NCI-H524 treated with DMSO at 0.1 percent for 48 hours (cell line): ENCODE measurements at places on chromosomes 1 and 21.

GRCh38 chr21:25298512-25299491 lies 308.5 kb downstream of the MRPL39 start:
- no peak for DNase-seq

DNA sequence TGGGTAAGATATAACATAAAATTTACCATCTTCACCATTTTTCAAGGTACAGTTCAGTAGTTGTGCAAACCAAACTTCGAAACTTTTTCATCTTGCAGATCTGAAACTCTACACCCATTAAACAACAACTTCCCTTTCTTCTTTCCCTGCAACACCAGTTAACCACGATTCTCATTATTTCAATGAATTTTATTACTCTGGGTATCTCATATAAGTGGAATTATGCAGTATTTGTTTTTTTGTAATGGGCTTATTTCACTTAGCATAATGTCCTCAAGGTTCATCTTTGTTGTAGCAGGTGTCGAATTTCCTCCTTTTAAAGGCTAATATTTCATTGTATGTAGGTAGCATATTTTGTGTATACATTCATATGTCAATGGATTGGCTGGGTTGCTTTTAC lies 146.1 kb downstream of the SPATA46 start:
- DNase-seq, result no peak

DNA sequence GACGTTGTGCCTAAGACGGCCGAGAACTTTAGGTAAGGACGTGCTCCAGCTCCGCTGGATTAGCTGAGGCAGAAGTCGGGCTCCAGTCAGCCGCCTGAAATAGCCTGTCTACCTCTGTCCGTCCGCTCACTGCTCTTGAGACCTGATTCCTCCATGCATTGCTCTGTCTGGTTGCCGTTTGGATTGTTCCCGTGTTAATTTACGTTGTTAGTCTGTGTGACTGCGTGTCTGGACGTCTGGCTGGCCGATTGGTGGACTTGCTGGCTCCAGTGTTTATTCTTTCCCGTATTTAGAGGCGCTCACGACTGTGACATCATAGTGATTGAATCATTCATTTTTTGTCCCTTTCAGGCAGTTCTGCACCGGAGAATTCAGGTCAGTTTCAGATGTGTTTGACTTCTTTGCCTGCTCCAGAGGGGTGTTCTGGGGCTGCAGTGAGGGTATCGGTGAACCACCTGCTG lies 684 bp downstream of the PPIH start:
- DNase-seq, result no peak

GRCh38 chr1:202274611-202275010 lies 67.1 kb downstream of the UBE2T start:
- DNase-seq, result no peak

GRCh38 chr1:97925151-97925550 lies 4.3 kb upstream of the DPYD start:
- DNase-seq, result peak; percentile 72

DNA sequence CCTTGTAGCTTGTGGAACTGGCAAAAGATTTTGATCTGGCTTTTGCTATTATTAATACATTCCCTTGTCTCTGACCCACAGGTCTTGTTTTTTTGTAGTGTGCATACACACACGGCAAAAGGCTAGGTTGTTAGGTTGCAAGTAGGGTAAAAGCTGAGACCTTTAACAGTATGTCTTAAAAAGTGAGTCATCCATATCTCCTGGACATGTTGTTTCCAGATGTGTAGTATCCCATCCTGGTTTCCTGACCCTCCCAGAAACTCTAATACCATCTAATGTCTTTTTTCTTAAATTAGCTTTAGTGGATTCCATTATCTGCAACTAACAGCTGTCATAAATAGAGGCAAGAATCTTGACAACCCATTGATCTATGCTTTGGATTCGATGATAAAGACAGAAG lies 14.7 kb downstream of the OVGP1 start:
- no peak for DNase-seq

DNA sequence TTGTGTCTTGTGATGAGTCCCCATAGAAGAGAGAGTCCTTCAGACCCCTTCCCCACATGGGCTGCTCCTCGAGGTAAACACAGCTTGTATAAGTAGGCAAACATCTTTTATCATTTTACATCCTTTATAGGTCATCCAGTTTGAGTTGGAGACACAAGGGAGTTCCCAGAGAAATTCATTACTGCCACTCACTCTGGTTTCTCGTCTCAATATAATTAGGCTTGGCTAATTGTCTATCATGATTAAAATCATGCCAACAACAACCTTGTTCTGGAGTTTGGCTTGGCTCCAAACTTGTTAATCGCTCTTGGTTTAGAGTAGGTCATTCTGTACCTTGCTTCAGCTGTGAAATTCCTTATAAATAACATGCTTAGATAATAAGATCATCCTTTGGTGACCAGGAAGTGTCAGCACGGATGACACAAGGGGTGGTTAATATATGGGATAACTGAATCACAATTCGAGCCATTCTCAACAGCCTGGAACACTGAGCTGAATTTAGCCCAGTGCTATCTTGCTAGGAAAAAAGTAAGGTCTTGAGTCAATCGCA lies 70.7 kb upstream of the DAB1 start:
- no peak for DNase-seq

- no peak for DNase-seq
Measured at GRCh38 chr1:7387053-7387927, 383.8 kb upstream of the VAMP3 start.

DNA sequence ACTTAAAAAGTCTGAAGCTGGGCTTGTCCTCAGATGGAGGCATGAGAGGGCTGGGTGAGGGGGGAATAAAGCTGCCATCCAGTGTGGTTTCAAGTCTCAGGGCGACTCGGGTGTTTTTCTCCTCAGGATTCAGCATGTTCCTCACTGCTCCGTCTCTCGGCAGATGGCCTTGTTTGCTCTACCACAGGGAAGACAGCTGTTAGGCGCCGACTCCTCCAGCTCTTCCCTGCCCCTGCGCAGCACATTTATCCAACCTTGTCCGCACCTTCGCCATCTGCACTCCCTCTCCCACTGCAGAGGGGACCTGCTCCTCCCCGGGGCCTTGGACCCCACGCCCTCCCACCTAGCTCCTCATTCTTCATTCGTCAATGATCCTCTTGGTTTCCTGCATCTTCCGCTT lies 16.6 kb upstream of the S100A11 start:
- DNase-seq, result peak; percentile 72

GRCh38 chr1:204975568-204976235 lies 67.3 kb upstream of the CNTN2 start:
- no peak for DNase-seq

- DNase-seq, result no peak
Measured at GRCh38 chr1:46931151-46931550, 10.1 kb downstream of the CYP4A11 start.

DNA sequence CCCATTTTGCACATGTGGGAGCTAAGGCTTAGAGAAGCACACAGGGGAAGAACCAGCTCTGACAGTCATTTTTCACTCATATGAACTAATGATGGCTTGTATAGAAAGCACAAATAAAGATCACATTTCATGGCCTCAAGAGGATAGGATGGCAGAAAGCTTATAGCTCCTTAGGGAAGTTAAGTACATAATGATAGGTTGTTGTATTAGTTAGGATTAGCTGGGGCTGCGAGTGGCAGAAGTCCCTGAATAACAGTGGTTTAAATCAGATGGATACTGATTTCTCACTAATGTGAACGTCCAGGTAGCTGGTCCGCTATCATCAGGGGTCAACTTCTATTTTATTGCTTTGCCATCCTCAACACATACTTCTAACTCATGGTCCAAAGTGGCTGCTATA lies 284.0 kb downstream of the RPS6KC1 start:
- peak; percentile 96 for DNase-seq

DNA sequence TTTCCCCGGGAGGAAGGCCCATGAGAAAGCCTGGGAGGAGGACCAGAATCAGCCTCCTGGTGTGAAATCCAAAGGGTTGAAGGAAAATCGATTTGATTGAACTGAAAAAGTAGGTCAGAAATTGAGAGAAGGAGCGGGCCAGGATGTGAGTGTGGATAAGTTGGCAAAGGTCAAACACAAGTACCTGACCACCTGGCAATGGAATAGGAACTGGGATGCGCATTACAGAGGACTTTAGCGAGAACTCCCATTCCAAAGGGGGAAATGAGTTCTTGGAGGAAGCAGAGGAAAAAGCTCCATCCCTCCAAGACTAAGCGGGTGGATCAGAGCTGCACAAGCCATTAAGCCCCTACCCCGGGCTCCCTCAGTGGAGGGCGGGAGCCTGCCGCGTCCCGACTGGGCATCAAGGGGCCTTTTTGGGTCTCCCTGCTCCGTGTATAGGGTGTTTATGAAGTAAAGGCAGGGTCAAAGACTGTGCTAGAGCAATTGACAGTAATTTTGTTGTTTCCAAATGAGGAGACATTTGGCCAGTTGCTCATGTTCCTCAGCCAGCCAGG lies 56.4 kb downstream of the TGFB2 start:
- no peak for DNase-seq

DNA sequence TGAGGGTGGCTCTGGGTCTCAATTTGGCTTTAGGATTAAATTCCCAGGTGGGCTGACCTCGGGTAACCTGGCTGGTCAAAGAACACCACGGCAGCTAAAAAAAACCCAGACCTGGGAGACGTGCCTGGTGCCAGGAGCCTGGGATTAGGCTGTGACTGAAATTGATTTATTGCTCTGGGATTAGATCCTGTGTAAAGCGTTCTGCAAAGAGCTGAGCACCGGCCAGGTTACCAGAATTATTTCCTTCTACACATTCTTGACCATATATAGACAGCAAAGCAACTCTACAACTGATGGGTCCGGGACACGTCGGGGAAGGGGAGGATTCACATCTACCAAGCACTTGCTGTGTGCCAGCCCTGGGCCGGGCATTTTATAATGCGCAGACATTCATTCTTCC lies 45.2 kb downstream of the TMCO4 start:
- peak; percentile 32 for DNase-seq

GRCh38 chr1:66336641-66336990 lies 197.3 kb upstream of the SGIP1 start:
- DNase-seq, result no peak

- DNase-seq, result no peak
Measured at GRCh38 chr1:245645894-245646293, 491.1 kb downstream of the KIF26B start.

GRCh38 chr1:185741551-185741950 lies 7.4 kb downstream of the HMCN1 start:
- no peak for DNase-seq

GRCh38 chr1:183734543-183735036 lies 70.3 kb upstream of the RGL1 start:
- no peak for DNase-seq

DNA sequence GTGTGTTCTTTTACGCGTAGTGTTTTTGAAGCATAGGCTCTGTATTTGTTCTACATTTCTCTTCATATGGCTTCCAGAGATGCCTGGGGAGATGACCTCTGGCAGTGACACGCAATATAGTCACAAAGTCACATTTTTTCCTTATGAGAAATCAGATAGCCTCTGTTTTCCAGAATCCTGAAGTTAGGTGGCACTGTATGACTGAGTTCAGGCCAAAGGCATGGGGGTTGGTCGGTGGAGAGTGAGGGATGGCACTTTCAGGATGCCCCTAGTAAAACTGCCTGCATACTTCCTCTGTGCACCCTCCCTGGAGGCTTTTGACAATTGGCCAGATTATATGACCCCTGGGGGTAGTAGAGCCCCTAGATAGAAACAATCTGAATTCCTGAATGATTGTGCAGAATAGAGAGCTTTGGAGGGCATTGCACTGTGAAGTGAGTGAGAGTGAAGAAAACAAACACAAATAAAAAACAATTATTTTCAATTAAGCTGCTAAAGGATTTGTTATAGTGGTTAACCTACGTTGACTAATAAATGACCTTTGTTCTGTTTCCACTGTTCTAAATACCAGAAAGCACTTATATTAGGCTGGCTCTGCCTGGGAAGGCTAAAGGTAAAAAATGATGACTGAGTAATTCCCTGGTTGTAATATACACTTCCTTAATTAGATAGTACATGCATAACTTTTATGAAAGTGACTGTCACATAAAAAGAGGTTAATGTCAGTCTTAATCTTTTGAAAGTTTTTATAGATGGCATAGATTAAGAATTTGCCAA lies 1660.8 kb downstream of the PLA2G4A start:
- no peak for DNase-seq

- DNase-seq, result no peak
Measured at GRCh38 chr1:105686874-105687690, 1369.4 kb upstream of the PRMT6 start.

GRCh38 chr1:6445062-6445763 lies 20.6 kb downstream of the ESPN start:
- DNase-seq, result no peak

DNA sequence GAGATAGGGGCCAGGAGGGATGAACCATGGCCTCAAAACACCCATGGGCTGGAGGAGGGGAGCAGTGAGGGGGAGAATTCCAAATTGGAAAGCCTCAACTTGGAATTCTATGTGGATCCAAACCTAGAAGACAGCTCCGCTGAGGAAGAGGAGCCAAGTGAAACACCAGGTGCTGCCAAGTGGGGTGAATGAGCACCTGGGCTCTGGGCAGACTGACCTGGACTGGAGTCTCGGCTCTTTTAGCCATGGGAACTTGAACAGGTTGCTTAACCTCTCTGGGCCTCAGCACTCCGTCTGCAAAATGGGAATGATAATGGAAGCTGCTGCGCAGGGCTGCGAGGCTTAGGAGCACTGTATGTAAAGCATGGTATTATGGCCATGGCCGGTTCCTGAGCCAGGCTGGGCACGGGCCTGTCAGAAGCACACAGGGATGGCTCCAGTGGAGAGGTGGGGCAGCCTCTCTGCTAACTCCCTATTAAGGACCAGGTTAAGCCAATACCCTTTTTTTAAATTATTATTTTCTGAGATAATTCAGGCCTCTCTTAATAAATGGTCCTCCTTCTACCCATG lies 81.5 kb downstream of the SYT2 start:
- DNase-seq, result no peak

- no peak for DNase-seq
Measured at GRCh38 chr1:89063094-89063493, 1.9 kb downstream of the GBP1 start.
